Ecto neural progenitor cell (in vitro differentiated cells): ENCODE measurements at places on chromosomes 5 and 9.

DNA sequence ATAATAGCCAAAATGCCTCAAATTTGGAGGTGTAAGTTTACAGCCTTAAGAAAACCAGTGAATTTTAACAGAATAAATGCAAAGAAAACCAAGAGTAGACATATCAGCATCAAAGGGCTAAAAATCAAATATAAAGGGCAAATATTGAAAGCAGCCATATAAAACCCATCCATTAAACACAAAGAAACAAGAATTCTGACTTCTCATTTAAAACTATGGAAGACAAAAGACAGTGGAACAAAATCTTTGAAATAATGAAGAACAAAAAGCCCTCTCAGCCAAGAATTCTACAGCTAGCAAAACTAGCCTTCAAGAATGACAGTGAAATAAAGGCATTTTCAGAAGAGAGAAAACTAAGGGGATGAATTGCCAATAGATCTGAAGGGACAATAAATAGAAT lies 91.3 kb upstream of the FST start:
- DNase-seq, result no peak

DNA sequence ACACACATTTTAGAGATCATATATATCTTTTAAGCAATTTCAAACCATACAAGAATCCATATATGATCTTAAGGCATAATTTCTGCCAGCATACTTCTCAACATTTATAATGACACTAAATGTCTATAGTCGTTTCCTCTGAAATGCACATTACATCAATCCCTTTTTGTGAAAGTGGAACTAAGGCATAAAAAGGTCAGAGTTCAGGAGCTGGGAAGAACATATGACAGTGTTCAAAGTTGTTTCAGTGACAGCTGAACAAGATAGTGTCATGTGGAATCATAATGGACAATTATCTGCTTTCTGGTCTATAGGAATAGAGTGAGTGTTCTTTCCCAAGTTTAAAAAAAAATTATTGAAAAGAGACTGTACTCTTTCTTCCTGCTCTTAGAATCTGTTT lies 2.4 kb upstream of the MOB3B start:
- DNase-seq, result no peak

DNA sequence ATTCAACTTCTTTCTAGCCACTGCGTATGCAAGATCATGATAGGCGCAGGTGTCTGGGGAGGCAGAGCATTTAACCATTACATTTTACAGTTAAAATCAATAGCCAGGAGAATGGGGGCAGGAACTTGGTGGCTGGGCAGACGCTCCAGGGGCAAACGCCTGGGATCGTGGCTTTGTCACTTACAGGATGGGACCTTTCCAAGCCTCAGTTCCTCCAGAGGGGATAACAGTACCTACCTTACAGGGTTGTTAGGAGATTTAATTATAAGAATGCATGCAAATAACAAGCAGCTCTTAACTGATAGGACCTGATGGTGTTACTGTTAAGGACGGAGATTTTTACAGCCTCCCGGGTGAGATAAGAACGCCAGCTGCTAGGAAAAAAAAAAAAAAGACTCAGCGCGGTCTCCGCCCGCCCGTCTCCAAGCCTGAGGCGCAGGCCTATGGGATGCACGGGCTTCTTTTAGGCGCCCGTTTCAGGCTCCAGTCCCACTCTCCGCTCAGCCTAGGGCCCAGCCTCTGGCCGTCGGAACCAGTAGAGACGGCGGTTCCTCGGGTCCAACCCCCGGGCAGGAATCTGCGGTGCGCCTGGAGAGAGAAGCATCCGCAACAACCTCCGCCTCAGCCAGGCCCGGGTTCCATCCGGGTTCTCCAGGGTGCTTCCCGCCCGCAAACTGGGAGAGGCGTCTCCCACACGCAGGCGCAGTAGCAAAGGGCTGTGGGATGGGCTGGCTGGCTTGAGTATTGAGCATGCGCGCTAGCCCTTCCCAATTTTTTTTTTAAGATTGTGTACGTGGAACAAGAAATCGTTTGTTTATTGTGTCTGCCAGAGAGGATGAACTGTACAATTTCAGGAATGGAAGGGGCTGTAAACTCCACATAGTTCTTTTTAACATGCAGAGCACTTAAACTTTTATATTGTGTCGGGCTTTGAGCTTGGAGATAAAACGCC lies at the start of gene FAM200C:
TSS of gene FAM200C (minus strand) at position 653 of the 952 bp plus-strand sequence. CDS start 4,564 bp downstream, outside the sequence.
- DNase-seq, result peak; percentile 95

DNA sequence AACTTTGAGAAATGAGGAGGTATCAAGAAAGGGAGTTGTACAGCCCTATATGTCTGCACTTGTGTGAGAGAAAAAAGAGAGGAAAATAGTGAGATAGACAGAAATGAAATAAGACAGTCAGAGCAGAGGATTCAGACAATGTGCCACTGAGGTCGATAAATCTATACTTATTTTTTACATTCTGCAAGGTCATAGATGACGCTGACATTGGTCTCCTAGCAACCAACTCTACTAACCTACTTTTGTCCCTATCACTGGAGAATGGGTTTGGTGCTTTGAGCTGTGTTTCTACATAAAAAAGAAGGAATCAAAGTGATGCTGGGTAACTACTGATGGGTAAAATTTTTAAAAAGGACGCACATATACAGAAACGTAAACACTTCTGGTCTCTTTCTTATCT lies 573.3 kb upstream of the RORB start:
- no peak for DNase-seq

- no peak for DNase-seq
Measured at GRCh38 chr5:152107220-152107619, 182.6 kb upstream of the GLRA1 start.

DNA sequence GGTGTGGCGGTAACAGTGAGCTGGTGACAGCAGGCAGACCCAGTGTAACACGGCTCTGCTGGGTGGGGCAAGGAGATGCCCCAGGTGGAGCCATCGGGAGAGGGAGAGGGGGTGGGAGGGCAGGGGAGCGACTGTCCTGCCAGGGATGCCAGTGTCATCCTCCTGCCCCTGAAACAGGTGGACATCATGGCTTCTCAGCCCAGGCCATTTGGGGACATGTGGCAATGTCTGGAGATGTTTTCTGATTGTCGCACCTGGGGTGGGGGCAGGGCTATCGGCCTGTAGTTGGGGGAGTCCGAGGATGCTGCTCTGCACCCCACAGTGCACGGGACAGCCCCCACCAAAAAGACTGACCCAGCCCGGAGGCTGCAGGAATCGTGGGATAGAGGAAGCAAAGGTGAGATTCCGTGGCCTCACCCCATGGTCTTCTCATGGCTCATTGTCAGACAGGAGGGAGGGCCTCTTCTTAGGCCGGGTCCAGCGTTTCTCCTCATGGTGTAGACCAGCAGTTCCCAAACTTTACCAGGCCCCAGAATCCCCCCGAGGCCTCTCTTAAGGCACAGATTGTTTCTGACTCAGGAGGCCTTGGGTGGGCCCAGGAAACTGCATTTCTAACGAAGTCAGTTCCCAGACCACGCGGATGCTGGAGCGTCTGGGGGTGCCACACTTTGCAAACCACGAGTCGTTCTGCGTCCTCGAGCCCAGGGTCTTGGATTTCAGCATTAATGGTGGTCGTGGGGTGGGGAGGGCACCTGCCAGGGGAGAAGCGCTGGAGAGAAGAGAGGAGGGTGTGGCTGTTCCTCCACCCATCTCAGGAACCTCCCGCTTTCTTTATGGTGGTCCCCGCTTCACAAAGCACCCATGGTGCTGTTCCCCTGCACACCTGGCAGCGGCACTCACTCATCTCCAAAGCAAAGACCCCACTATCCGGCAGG lies 11.0 kb downstream of the COL5A1 start:
- DNase-seq, result no peak

DNA sequence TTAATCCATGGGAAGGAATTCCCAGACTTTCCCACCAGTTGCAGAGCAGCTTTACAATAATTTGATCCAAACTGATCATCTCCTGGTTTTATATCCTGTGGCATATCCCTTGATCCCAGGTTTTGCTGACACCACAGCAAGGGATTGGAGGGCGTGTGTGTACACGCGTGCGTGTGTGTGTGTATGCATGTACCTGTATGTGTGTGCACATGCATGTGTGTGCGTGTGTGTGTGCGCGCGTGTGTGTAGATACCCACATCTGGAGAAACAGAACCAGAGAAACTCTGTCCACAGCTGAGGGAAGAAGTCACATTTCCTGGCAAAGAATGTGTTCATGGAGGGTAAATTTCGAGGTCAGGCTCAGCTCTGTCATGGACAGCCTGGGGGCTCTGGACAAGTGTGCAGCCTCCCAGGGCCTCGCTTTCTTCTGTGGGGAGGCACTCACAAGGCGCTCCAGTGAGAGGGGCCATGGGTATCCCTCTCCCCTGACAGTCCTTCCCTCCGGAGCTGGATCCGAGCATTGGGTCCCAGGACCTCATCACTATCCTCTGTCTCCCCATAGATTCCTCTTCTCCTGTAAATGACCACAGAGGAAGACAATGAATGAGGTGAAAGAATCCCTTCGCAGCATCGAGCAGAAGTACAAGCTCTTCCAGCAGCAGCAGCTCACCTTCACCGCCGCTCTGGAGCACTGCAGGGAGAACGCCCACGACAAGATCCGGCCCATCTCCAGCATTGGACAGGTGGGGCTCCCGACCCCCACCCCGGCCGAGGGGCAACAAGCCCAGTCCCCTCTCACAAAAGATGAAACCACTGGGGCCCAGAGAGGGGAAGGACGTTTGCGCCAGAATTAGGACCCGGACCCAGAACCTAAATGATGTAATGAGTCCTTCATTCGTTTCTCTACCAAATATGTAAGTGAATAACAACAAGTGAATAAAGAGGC lies 4.9 kb downstream of the SPACA9 start:
- DNase-seq, result no peak

DNA sequence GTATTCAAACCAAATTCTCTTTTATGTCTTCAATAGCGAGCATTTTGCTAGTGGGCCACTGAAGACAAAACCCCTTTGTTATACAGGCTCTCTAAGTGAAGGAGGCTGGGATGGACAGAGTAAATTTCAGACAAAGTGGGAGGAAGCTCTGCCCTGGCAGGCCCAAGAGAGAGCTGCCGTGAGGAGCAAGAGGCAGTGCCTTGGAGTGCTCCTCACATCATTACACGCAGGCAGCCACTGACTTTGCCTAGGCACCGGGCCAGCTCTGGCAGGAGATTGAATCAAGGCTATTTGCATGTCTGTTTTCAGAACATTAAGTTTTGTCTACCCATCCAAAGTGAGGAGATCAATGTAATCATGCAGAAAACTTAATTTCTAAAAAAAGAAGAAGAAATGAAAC lies 167.7 kb downstream of the CCDC192 start:
- DNase-seq, result no peak

DNA sequence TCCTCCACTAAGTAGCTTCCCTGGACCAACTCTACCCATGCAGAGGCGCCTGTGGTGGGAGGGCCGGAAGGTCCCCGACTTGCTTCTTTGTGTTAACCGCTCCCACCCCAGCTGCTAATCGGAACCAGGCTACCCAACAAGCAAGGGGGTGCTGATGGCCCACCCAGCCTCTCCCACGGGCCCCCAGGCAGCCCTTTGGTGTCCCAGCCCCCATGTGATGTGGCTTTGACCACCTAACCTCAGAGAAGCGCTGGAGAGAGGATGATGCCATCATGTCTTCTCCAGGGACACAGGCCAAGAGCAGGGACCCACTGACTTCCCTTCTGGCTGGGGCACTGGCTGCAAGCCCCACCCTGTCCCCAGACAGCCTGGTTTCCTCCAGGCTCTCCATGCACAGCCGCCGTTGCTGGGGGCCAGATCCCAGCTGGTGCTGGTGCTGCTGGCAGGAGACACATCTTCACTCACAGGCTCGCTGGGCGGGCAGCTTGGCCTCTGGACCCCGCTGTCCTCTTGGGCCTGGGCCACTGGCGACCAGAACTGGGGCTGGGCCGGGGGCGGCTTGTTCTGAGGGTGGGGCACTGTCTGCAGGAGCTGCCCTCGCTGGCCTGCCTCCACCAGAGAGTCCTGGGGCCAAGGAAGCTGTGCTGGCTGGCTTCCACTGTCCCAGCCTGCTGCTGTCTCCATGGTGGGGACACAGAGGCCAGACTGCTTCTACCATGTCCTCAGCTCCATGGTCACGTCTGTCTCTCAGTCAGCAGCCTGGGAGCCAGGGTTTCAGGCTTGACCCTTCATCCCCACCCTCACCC lies 27.8 kb downstream of the LAMC3 start:
- no peak for DNase-seq

DNA sequence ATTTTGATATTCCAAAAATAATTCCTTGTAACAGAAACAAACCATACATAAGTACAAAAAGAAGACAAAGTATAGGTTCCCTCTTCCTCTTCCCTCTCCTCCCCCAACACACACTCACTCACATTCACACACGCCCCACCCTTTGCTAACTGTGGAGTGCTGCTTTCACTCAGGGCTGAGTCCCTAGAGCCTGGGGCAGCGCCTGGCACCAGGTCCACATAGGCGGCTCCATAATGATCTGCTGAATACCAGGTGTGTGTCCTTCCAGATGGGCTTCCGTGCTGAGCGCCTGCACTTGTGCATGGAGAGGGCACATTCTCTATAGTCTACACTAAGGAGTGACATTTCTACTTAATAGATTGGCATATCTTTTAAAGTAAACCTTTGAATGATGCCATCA lies 3.7 kb downstream of the SEMA4D start:
- DNase-seq, result no peak

DNA sequence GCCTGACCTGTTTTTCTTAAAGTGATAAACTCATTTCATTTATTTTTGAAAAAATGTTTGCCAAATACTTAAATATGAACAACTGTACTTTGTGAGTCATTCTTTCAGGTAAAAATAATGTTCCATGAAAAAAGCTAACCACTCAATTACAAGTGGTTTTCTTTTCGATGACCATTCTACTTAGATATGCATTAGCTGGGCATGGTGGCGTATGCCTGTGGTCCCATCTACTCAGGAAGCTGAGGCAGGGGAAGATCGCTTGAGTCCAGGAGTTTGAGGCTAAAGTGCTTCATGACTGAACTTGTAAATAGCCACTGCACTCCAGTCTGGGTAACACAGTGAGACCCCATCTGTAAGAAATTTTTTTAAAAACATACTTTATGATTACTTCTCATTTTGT lies 4.0 kb upstream of the WDR70 start:
- DNase-seq, result no peak

DNA sequence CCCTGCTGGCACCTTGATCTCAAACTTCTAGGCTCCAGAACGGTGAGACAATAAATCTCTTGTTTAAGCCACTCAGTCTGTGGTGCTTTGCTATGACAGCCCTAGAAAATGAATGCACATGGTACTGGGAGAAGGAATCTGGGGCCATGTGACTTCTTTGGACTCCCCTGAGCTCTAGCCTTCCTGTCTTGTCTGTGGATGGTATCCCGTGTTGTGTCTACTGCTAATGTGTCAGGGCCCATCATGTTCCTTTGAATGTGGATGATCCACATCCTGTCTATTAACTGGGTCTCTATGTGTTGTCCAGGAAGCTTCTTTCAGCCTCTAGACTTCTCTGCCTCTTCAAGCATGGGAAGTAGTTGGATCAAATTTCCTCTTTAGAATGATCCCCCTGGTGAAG lies 25.1 kb downstream of the IL7R start:
- DNase-seq, result no peak

GRCh38 chr9:111975709-111976108 lies 79.1 kb downstream of the UGCG start:
- no peak for DNase-seq
